Activated naive CD8-positive, alpha-beta T cell treated with anti-CD3 and anti-CD28 coated beads, Interleukin-2, amount 10 ng/mL, durations not matched to agents 7 days and 5 days (primary cell): ENCODE measurements at places on chromosomes 3 and 15.

DNA sequence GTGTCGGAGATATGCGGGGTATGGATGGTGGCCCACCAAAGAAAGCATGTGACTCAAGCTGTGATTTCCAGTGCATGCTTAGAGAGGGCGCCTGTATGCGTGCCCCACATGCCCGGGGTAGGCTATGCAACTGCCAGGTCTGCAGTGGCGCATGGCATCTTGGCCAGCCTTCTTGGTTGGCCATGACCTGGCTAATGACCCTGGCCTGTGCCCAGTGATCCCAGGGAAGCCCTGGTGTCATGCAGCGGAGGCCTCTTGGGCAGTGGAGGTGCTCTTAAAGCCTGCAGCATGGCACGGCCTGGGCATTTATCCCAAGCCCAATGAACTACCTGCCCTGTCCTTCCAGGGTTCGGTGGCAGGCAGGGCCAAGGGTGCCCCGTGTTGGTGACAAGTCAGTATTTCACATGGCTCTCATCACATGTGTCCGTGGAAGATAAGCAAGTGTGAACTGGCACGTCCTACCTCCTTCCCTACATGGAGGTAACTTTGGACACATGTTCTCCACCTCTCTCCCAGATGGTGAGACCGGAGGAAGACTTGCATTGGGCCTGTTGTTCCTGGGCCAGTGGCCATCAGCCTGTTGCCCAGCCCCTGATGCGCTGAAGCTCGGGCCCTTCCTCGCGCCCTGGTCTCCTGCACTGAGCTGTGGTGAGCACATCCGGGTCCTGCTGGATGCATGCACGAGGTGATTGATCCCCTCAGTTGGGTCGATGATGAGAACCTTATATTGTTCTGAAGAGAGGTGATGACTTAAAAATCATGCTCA lies 192.0 kb downstream of the UBE3A start:
- DNase-seq, result peak; percentile 0

GRCh38 chr3:51982352-51982837 lies 940 bp upstream of the ACY1 start:
- peak; percentile 49 for DNase-seq

- DNase-seq, result no peak
Measured at GRCh38 chr3:159346271-159346903, 544.5 kb downstream of the MFSD1 start.

- DNase-seq, result no peak
Measured at GRCh38 chr3:66017591-66017990, 21.1 kb downstream of the MAGI1 start.

GRCh38 chr15:82850731-82851130 lies 41.3 kb downstream of the WHAMM start:
- DNase-seq, result no peak

DNA sequence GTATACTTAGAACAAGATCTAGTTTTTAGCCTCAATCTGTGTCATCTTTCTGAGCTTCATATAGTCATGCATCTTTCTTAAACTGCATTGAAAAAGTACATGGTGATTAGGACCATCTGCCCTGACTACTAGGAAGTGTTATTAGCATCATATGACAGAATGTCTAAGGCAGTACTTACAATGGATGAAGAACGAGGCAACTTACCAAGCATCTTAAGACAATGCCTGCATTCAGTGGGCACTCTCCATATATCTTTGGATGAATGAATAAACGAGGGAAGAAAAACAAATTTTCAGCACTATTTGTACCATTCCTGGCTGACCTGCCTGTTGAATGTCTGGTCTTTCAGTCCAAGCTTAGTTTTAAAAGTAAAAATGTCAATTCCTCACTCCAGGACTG lies 185.4 kb upstream of the EPHA3 start:
- DNase-seq, result no peak

GRCh38 chr3:131704098-131704497 lies 201.3 kb upstream of the MRPL3 start:
- no peak for DNase-seq

DNA sequence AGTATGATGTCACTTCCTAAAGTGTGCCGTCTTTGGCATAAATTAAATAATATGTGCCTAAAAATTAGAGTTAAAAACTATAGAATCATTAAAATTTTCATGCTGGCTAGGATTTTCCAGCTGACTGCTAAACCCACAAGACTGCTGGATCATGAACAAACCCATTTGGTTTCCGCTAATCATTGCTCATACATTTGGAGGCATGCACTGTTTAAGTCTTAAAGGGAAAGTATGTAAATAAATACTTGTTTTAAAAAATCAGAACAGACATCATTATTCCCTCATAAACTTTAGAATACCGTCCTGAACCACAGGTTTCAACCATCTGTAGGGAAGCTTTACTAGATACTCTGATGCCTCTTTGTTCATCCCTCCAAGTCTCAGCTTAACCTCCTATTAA lies 26.5 kb downstream of the ATP6V1A start:
- no peak for DNase-seq

DNA sequence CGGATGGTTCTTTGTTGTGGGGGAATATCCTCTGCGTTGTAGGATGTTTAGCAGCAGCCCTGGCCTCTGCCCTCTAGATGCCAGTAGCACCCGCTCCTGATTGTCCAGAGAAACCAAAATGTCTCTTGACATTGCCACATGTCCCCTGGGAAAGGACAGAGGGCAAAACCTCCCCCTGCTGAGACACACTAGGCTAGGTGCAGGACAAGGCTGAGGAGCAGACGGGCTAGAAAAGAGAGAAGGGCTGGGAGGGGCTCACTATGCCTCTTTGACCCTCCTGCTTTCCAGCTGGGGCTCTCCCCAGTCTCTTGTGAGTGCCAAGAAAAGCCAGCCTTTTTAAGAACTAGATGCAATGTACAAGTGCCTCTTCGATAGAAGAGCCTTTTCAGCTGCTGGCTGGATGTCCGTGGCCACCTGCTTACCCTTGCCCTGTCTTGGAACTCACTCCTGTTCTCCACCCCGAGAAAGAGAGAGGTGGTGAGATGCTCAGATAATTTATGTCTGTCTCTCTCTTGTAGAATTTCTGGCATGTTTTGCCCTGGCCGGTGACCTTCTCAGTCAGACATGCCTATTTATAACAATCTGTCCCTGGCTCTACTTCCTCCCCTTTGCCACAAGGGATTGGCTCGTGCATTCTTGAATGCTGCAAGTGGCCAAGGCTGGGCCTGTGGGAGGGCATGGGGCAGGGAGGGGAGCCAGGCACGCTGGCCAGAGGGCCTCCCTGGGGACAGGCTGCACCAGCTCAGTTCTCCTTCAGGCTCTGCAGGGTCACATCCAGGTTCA lies 142.6 kb downstream of the RPLP1 start:
- DNase-seq, result no peak
